Myometrial cell (primary cell): ENCODE measurements at places on chromosomes 7 and 10. TPM values are rescaled to one million over a fixed set of nuclear protein-coding genes. Genes with fewer than 3 reads are reported as not detected.

The CPED1 gene
- total RNA-seq = 55.4 and 72.0 TPM in 2 replicates

The TWIST1 gene
- total RNA-seq = 19.1 and 27.1 TPM in 2 replicates

The NKX2-3 gene
- not detected in 2 replicates for total RNA-seq

The HIPK2 gene
- total RNA-seq = 3.5 and 6.2 TPM in 2 replicates

The SEC61A2 gene
- total RNA-seq = 4.4 and 6.3 TPM in 2 replicates

The TAS2R4 gene
- not detected in 2 replicates for total RNA-seq

The C10orf95 gene
- total RNA-seq = not detected in 2 replicates

The BTBD16 gene
- total RNA-seq = not detected in 2 replicates

The STAMBPL1 gene
- total RNA-seq = 30.8 and 60.8 TPM in 2 replicates

The CLRN3 gene
- not detected in 2 replicates for total RNA-seq

The CNPY1 gene
- not detected in 2 replicates for total RNA-seq

The CARD11 gene
- total RNA-seq = 2.6 and 3.9 TPM in 2 replicates

The ELFN1 gene
- total RNA-seq = 0.29 and 0.89 TPM in 2 replicates
